Stimulated activated CD4-positive, alpha-beta T cell treated with anti-CD3 and anti-CD28 coated beads, TNF-alpha, amount 100 ng/mL, for 48 hours (primary cell): ENCODE measurements at places on chromosomes 2 and 18.

DNA sequence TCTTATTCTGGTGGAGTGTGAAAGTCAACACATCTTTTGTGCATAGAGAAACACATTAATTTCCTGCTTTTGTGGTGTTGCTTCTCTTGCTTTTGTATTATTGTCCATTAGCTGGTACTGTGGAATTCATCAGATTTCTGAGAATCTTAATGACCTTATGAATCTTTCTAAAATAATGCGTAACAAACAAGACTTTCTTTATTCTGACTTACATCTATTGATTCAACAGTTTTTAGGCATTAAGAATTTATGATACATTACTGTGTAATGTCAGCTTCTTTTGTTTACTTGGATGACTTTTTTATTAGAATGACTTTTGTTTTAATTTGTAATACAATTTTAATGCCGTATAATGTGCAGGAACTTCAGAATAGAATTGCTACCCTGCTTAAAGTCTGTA lies 43.4 kb downstream of the RAB10 start:
- DNase-seq = no peak

DNA sequence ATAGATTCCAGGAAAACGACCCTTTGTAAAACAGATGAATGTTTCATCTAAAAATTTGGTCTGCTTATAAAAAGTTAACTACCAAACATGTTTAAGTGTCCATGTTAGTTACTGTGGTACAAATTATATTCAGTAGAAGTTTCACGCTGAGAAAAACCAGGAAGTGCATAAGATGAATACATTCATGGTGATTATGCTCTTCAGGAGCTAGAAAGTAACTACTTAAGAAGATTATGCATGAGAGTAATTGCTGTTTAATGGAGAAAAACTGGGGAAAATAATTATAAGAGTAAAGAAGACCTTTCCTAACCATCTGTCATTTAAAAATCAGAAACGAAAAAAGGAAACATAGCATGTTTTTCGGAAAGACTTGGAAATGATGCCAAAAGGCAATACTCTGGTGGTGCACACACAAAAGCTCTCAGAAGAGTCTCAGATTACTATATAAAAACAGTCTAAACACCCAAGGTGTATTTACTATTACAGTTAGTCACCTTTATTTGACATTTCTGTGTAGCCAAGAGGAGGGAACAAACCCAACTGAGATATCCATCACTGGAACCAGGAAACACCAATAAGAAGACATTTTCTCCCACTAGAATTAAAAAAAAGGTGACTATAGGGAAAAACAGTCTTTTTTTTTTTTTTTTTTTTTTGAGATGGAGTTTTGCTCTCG lies 38.8 kb upstream of the METTL21A start:
- no peak for DNase-seq

DNA sequence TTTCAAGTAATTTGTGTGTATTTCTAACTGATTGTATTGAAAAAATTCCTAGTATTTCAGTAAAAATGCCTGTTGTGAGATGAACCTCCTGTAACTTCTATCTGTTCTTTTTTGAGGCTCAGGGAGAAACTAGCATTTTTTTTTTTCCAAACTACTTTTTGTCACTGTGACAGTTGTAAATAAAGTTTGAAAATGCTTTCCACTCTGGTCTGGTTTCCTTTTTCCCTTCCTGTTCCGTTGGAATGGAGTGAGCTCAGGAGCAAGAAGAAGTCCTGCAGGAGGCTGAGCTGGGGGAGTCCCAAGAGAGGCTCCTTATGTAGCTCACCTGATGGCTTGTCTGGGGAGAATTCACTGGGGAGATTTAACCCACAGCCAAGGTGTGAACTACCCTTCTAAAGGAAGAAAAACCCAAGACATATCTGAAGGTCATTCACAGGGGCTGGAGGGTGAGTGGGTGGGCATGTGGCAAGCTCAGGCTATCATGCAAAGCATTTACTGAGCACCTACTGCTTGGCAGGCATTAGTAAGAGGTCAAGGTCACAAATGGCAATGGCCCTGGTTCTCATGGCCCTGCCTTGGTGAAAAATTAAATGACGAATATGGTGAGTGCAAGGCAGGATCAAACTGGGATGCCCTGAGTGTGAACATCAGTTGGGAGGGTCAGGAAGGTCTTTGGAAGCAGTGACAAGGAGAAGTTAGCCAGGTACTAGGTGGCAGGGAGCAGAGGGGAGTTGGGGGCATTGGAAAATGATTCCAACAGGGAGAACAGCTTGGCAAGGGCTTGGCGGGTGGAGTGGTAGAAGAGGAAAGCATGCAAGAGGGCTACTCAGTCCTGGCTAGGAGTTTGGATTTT lies 28.7 kb downstream of the LBH start:
- DNase-seq = no peak

DNA sequence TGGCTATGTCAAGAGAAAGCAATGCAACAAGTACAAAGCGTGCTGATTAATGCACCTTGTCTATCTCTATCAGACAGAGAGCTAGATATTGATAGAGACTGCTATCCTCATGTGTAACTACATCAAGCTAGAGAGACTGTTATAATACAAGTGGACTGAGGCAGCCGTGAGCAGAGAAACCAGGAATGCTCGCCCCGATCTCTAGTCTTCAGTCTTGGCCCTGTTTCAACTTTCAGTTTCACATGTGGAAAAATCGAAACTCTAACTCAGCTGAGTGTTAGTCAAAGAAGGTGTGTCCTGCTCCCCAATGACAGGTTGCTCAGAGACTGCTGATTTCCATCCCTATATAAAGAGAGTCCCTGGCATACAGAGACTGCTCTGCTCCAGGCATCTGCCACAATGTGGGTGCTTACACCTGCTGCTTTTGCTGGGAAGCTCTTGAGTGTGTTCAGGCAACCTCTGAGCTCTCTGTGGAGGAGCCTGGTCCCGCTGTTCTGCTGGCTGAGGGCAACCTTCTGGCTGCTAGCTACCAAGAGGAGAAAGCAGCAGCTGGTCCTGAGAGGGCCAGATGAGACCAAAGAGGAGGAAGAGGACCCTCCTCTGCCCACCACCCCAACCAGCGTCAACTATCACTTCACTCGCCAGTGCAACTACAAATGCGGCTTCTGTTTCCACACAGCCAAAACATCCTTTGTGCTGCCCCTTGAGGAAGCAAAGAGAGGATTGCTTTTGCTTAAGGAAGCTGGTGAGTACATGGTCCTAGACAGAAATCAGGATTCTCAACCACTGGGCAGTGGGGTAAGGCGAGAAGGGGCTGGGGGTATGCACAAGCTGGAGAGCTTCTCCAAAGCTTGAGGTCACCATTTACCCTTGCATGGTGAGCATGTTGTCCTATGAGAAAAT lies at the start of gene RSAD2:
Gene RSAD2 (plus strand): TSS at position 376 of the 903 bp plus-strand sequence. CDS start 24 bp downstream, at position 400.
- DNase-seq = no peak

GRCh38 chr2:166240387-166241313 lies 112.8 kb upstream of the SCN1A start:
- DNase-seq = no peak
